ENCODE measurements at places on chromosomes 7 and 10.

DNA sequence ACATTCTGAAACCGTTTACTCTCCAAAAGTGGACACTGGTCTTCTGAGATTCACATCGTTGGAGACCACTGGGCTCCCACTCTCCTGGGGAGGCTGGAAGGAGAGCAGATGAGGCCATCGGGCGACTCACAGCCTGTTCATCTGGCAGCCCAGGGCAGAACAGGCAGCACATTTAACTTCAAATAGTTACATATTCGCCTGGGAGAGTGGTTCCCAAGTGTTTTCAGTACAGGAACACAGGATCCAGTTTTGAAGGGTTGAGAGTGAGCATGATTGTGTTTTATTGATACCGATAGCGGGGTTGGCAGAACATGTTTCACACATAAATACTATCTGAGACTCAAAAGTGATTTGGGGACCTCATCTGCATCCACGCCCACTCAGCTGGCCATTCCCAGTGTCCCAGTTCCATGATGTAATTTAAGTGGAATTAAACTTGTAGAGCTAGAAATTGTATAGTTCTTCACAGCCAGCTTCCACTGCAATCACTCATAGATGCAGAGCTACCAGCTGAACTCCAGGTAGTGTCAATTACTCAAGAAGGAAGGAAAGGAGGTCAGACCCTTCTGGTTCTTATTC lies 22.8 kb upstream of the PNLIP start:
- no peak for DNase-seq

DNA sequence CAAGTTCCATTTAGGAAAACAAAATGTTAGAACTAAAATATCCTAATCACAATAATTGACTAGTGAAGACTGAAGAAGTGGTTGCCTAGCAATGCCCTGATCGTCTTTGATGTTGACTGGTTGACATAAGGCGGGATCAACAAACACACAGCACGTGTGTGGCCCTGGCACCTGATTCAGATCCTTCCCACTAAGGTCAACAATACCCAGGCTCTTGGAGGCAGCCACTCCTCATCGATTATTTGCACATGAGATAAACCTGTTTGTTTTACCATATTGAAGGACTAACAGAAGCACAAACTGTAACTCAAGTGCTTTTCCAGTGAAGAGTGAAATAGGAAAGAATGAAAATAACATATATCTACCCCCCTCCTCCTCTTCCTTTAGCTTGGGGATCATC lies 15.6 kb downstream of the FANK1 start:
- DNase-seq: no peak

DNA sequence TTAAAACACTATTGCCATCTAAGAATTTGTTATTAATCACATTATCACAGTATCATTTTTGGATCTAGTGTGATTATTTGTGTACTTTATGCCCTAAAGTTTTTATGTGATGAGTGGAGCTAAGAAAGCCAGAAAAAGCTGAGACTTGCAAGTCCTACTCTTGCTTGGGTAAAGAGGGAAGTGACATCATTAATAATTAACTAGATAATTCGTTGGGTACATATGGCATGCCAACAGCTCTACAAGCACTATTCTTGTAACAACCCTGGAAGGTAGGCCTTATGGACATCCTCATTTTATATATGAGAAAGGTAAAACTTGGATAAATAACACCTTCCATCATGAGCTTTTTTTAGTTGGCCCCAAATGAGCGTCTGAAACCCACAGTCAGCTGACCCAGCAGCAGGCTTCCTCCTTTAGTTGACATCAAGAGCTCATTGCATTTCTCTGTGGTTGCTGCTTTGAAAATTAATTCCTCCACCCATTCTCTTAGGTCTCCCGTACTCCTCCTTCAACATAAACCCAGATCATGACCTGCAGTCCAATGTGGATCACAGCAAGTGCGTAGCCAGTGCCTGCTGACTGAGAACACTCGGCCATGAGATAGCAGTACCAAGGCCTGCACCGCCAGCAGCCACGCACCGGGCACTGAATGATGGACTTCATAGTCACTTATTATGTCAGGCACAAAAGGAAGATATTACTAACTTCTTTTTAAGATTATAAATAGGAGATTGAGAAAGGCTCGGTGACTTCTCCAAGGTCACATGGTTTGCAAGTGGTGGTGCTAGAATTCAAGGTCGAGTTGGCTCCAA lies 292.0 kb upstream of the AOAH start:
- DNase-seq: no peak

GRCh38 chr10:119770928-119771327 lies 45.1 kb downstream of the INPP5F start:
- DNase-seq: no peak

- DNase-seq: no peak
These were observed 42.7 kb upstream of the STEAP1B start for GRCh38 chr7:22542669-22543068.

DNA sequence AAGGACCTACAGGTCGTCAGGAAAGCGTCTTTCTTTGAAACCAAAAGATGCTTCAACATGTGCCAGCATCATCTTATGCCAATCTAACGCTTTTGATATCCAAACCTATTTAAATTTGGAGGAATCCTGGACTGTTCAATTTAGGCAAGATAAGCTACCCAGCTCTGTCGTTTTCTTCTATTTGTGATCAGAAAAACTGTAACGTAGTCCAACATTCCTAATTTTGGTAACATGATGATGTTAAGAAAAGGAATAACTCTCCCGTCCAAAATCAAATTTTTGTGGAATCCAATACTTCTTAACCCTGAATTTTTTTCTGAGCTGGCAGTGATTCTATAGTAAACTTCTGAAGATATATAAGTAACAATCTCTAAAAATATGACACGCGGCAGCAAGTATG lies 93.3 kb upstream of the MKX start:
- DNase-seq: no peak

- no peak for DNase-seq
These were observed 15.6 kb downstream of the KLHL7 start for GRCh38 chr7:23121165-23121564.

- DNase-seq: no peak
These were observed 265.2 kb upstream of the PPP2R2D start for GRCh38 chr10:131635564-131636015.

GRCh38 chr10:8527773-8528172 lies 473.3 kb downstream of the GATA3 start:
- DNase-seq: no peak

GRCh38 chr10:4046030-4046429 lies 261.0 kb upstream of the KLF6 start:
- DNase-seq: no peak

- DNase-seq: no peak
These were observed 849.9 kb upstream of the GHITM start for GRCh38 chr10:83289373-83289772.

GRCh38 chr10:59096631-59097030 lies 79.8 kb upstream of the PHYHIPL start:
- DNase-seq: no peak

DNA sequence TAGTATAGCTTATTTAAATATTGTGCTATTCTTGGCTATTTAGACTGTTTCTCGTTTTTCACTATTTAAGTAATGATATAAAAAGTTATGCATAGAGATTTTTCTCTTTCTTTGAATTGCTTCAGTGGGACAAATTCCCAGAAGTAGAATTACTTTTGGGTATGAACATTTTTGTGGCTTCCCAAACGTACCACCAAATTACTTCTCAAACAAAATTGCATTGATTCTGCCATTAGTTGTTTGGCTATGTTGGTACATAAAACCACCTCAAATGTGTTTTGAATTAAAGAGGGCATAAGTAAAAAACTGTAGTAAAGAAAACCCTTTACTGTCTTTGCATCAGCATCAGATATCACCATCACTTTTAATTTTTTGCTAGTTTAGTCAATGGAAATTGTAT lies 31.0 kb downstream of the AKR1B1 start:
- no peak for DNase-seq

DNA sequence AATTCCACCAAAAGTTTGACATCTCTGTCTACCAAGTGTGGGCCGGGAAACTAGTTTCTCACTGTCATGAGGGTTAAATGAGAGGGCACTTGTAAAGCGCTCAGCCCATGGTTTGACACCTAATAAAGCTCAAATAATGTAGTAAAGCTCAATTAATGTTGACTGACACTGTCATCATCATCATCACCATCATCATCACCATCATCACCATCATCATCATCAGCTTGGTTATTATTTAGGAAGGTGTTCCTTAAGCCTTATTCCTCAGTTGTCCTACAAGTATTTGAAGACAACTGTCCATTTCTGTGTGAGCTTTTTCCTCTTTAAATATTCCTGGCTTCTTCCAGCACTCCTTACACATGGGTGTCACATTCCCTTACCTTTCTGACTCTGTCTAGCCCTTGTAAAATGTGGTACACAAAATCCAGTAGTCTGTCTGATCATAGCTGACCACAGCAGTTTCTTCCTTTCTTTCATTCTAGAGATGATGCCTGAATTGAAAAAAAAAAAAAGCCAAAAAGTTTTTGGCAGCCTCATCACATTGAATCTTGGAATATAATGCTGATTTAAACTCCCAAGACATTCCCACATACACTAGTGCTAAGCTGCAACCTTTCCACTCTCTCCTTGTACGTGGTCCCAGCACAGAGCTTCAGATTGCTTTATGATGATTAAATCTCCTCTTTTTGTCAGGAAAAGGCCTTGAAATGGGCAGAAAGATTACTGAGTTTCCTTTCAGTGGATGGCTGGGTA lies 40.6 kb upstream of the SEPHS1 start:
- DNase-seq: no peak

DNA sequence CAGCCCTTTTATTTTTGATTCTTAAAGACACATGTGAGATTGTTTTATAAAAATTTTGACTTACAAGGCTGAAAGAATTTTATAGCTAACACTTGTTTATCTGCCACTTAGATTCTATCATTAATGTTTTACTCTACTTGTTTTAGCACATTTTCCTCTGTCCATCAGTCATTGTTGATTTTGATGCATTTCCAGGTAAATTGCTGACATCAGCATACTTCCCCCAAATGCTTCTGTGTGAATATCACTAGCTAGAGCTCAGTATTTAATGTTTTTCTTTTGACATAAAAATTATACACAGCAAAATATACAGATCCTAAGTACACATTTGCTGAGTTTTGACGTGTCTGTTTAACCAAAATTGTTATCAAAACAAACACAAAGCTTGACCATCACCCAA lies 43.0 kb downstream of the INPP5A start:
- no peak for DNase-seq

- no peak for DNase-seq
These were observed 119.9 kb upstream of the PTER start for GRCh38 chr10:16316733-16317390.

- no peak for DNase-seq
These were observed 30.9 kb downstream of the SMURF1 start for GRCh38 chr7:99112979-99113378.

DNA sequence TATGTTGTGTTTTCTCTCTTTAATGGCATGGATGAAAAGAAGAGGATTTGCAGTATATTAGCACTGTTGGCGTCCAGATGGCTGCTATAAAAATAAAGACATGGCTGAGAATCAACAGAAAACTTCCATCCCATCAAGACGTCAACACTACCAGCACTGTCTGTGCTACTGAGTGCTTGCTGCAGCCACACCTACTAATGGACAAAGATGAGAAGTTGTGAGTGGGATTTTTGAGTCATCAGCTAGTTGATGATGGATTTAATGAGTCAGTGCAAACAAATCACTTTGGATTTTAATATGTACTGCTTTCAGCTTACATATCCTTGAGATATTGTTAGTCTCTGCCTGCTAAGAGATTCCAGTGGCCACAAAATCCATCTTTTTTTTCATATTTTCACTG lies 631.0 kb upstream of the ANKRD30A start:
- DNase-seq: no peak

GRCh38 chr10:114392112-114392835 lies 12.0 kb downstream of the AFAP1L2 start:
- no peak for DNase-seq

DNA sequence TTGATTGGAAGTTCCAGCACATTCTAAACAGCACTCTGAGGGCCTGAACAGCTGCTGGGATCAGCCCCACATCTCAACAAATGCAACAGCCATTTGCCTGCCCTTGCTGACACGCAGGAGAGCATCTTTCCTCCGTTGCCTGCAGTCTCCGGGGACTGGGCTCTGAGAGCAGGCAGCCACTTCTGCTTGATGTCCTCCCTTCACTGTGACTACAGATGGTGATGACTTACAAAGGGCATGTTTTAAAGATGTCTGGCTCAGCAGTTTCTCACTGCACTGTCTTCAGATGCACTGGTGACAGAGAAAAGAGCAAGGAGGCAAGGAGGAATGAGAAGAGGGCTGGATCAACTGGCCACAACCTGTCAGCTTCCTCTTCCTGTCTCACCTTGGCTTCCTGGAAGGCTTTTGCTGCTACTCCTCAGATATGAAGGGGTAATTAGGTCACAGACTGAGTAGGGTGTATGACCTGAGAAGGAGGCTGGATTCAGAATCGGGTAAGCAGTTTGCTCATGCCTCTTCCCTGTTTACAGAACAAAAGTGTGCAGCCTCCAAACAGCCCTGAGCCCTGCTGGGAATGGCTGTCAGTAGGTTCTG lies 143.5 kb upstream of the GHITM start:
- no peak for DNase-seq

GRCh38 chr7:141014524-141015395 lies at the start of gene MRPS33:
MRPS33 (minus strand) TSS chr7:141014952; CDS start chr7:141010633, 4,319 bp downstream.
- peak; percentile 76 for DNase-seq

DNA sequence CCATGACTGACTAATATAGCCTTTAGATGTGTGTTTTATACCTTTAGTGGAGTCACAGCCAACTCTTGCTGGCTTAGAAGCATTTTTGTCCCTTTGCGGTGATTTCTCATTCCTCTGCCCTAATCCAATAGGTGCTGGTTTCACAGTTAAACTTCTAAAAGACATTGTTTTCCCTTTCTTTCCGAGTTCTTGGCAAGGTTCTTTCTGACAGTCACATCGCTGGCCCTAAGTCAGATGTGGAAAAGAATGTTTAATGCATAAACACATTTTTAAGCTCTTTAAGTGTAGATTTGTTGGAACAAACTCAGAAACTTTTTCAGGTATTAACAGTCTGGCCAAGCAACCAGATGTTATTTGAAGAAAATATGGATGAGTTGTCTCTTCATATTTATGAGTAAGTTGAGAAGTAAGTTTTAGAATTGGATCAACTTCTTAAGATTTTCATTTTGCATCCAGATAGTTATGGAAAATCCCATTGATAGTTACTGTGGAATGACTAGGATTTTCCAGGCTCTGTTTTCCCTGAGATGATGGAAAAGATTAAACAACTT lies 4.1 kb downstream of the EPDR1 start:
- DNase-seq: no peak

- DNase-seq: no peak
These were observed 53.6 kb upstream of the ZPBP start for GRCh38 chr7:50146692-50147091.

DNA sequence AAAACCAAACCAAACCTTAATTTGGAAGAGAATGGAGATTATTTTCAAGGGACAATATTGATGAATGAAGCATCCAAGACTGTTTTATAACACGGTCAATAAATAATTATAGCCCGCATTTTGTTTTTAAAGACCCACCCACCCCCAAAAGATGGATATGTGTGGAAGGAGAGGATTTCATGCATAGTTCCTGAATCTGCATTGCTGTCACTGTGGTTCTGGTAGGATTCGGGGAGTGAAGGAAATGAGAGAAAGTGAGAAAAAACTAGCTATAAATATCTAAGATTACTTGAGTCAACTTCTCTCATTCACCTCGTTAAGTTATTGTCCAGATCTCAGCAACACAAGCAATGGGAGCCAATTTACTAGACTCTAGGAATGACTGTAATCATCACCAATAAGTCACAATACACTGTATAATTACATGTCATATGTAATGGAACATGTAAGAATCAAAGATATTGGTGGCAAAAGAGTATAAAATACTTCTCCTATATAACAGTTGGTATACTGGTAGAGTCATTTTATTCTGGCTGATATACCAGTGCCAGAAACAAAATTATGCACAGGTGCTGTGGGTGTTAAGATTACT lies 30.2 kb downstream of the NAMPT start:
- no peak for DNase-seq
